PC-9 (cell line): ENCODE measurements at places on chromosomes 11 and 22. TPM values are rescaled to one million over a fixed set of nuclear protein-coding genes. Genes with fewer than 3 reads are reported as not detected.

- no peak for DNase-seq
Measured at GRCh38 chr11:85767246-85767945, 43.5 kb downstream of the SYTL2 start.

CRKL gene
- total RNA-seq = 45.8 and 49.7 TPM in 2 replicates

GRCh38 chr11:34263441-34264091 lies 94.2 kb downstream of the ABTB2 start:
- DNase-seq = peak; percentile 94

DNA sequence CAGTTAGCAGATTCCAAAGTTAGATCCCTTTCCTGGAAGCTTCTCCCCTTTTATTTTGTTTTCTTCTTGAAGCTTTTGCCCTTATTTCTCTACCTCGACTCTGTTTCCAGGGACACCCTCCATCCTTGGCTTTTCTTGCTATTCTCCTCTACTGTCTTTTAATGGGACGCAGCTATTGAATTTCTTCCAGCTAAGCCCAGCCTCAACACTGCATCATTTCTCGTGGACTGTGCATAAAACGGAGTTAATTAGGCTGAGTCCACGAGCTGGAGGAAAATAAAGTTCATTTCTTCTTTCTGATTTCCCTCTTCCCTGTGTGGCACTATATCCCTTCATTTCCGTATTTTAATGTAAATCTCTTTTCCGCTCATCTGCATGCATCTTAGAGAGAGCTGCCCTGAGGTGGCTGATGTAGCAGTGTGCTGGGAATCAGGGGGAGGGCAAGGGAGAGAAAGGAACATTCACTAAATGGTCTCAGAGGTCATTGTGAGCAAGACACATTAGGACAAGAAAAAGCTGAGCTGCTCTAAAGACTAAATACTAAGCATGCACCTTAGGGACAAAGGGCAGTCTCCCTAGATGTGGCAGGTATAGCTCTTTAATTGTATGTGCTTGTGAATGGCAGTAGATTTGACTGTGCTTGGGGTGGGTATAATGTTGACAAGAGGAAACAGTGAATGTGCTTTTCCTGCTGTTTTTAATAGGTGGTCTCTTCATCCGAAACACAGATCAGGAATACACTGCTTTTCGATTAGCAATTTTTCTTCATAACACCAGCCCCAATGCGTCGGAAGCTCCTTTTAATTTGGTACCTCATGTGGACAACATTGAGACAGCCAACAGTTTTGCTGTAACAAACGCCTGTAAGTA lies 1.9 kb downstream of the GRIA4 start:
- DNase-seq = no peak

GRCh38 chr11:131186629-131187101 lies 183.8 kb upstream of the NTM start:
- DNase-seq = no peak

DNA sequence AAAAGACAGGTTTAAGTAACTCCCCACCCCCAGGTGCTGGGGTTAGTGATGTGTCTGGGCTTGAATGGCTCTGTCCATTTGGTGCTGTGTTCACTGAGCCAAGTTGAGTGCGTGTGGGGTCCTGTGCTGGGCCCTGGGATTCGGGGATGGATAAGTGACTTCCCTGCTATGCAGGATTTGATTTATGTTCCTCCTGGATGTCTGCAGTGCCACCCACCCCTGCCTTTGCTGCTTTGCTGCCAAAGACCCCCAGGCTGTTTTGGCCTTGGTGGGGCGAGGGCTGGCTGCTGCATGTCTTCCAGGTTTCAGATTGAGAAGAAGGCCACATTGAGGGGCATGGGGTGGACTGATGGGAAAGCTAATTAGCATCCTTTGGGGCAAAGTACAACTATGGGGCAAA lies 77.9 kb upstream of the PARVG start:
- no peak for DNase-seq

MS4A8 gene
- not detected in 2 replicates for total RNA-seq

MPZL3 gene
- total RNA-seq = 13.4 and 16.8 TPM in 2 replicates

PRRG4 gene
- total RNA-seq = 11.5 and 11.9 TPM in 2 replicates

ADM gene
- 21.9 and 22.5 TPM in 2 replicates for total RNA-seq
